ENCODE measurements at places on chromosomes 12 and 14.
A peak's percentile ranks its signal among the peaks of the same experiment; 100 is the strongest.

GRCh38 chr14:93308686-93309345 lies 24.0 kb downstream of the BTBD7 start:
- DNase-seq = no peak

- DNase-seq = no peak
These were observed 1850.6 kb upstream of the SEL1L start for GRCh38 chr14:83384253-83384652.

DNA sequence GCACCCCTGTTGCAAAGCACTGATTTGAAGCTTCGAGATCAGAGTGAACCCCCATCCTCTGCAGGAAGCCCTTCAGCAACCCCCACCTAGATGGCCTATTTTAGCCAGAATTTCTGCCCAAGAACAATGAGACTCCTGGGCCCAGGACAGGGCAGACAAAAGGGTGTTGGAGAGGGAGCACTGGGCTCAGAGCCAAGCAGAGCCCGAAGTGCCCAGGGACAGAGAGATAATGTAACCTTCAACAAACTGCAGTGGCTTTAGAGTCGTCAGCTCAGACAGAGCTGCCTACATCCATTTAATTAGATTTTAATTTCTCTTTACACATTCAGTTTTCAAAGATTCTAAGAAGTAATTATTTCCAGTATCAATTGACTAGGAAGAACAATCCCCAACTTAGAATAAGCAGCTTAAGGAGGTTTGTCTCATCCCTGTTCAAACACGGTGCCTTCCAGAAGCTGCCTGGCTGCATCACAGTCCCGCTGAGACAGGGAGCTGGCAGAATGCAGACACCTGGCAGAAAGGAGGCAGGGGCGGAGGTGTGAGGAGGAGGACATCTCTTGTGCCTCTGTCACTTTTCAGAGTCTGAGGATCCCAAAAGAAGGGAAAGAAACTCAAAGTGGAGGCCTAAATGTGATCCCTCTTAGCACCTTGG lies 504.9 kb upstream of the CCDC196 start:
- DNase-seq = no peak

- peak; percentile 42 for DNase-seq
These were observed 33.6 kb upstream of the HNF1A start for GRCh38 chr12:120944645-120945217.

DNA sequence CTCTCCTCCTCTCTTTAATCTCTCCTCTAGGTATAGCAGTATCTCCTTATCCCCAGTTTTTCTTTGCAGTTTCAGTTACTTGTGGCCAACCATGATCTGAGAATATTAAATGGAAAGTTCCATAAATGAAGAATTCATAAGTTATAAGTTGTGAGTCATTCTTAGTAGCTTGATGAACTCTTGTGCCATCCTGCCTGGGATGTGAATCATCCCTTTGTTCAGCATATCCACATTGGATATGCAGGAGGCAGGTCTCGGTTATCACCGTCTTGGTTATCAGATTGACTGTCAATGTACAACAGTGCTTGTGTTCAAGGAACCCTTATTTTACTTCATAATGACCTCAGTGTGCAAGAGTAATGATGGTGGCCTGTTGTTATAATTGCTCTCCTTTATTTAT lies 134.0 kb downstream of the TMEM117 start:
- DNase-seq = no peak

DNA sequence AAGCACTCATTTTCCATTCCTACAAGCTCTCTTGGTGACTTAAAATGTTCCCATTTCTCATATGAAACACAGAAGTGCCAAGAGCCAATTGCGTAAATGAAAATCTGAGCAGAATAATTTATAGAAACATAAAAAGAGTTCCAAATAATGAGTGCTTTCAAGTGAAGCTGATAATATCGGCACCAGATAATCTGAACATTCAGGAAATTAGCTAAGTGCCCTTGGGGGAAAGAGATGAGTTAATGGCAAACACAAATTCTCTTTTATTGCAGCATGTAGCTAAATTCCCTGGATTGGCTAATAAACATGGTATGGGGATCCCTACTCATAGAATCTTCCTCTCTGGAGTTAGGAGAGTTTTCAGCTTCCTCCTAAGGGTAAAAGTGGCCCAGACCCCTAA lies 46.7 kb downstream of the DAD1 start:
- no peak for DNase-seq

DNA sequence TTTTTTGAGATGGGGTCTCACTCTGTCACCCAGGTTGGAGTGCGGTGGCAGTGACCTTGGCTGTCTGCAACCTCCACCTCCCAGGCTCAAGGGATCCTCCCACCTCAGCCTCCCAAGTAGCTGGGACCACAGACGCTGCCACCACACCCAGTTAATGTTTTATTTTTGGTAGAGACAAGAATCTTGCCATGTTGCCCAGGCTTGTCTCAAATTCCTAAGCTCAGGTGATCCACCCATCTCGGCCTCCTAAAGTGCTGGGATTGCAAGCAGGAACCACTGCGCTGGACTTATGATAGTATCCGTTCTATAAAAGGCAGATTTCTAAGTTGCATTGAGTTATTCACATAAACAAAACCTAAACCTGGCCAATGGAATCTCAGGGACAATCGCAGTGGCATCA lies 321.1 kb upstream of the PRICKLE1 start:
- no peak for DNase-seq

DNA sequence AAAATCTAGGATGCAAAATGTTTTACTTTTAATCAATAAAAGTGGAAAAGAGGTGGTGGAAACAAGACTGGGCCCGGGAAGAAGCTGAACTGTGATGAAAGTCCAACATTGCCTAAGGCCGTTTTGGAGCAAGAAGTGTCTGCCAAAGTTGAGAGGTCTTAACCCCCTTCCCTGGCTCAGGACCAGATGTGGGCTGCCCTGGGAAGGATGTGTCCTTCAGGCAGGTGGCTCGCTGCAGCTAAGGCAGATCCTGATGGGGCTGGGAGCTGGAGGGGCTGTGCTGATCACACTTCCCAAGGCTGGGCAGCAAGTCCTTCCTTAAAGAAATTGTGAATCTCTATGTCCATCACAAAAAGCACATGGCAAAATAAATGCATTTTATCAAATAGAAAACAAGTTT lies 581.6 kb downstream of the GALC start:
- DNase-seq = no peak

DNA sequence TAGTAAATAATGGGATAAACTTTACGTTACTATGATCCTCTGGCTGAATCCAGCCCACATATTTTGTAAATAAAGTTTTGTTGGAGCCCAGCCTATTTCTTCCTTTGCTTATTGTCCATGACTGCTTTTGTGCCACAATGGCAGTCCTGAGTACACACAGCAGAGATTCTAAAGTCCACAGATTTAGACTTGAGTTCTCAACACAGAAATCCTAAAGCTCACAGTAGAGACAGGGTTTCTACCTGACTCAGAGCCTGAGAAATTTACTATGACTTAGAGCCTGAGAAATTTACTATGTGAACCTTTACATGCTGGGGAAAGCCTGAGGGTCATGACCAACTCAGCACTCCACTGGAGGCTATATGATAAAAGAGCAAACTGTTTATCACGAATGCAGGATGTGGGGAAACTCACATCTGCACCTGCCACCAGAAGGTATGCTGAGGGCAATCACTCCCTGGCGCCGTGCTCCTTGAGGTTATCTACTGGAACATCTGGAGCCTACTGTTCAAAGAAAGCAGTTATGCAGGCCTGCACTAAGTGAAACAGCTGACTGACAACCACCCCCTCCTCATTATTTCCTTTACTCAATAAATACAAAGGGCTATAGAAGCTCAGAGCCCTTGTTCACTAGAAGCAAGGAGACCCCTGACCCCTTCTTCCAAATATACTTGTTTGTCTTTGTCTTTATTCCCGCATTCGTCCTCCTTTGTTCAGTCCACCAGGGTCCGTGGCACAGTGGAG lies 52.6 kb upstream of the BICD1 start:
- DNase-seq = peak; percentile 69

GRCh38 chr14:94780536-94781399 lies 10.9 kb upstream of the GSC start:
- DNase-seq = no peak

GRCh38 chr14:99667821-99668220 lies 16.3 kb upstream of the CYP46A1 start:
- no peak for DNase-seq

- no peak for DNase-seq
These were observed 111.7 kb downstream of the EFCAB11 start for GRCh38 chr14:89842837-89843236.

DNA sequence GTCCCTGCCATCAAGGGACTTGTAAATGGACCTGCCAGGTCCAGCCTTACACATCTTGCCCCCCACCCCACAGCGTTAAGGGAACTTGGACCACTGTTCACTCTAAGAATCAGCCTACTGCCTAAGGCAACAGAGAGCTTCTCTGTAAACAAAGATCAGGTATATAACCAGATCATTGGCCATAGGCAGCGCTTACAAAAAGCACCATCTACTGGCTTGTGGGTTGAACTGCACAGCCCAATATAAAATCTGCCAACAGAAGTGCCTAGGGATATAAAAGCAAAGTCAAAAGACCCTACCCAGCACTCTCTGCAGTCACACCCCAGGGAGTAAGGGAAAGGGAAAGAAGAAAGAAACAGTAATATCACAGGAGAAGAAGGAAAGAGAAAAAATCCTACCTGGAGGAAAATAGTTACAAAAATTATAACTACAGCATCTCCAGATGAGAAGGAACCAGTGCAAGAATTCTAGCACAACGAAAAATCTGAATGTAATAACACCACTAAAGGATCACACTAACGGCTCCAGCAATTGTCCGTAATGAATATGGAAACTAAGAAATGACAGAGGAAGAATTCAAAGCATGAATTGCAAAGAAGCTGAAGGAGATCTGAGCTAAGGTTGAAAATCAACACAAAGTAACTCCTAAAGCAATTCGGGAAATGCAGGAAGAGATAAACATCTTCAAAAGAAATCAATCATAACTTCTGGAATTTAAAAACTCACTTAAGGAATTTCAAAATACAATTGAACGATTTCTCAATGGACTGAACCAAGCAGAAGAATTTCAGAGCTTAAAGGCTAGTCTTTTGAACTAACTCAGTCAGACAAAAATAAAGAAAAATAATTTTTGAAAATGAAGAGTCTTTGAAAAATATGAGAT lies 95.2 kb upstream of the PCED1B start:
- no peak for DNase-seq

- DNase-seq = no peak
These were observed 5.0 kb upstream of the MGAT4C start for GRCh38 chr12:86261142-86261541.

GRCh38 chr12:4206470-4206869 lies 67.1 kb upstream of the CCND2 start:
- no peak for DNase-seq

DNA sequence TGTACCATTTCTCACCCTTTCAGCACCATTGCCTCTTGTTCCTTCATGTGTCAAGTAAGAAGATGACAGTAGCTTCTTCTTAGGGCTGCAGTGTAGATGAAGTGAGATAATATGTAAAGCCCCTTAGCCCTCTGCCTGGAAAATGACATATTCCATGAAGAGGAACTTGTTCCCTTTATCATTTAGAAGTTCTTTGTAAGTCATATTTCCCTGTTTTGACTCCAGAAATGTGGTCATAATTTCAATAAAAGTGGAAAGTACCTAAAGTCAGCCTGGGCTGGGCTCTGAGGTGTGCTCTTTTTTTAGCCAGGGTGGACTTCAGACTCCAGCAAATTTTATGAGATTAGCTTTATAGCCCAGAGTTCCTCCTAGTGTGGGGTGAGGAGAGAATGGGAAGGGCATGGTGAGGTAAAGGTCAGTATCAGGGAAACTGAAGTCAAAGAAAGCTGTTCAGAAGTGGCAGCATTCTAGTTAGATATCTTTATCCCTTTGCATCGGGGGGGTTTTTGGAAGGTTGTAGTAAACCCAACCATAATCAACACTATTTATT lies 92.5 kb downstream of the TMCC3 start:
- no peak for DNase-seq

- no peak for DNase-seq
These were observed 87.6 kb downstream of the SLC15A5 start for GRCh38 chr12:16189849-16190248.

GRCh38 chr12:639566-639965 lies 23.7 kb downstream of the NINJ2 start:
- no peak for DNase-seq

- DNase-seq = no peak
These were observed 70.6 kb downstream of the TMEM132C start for GRCh38 chr12:128337431-128338170.

DNA sequence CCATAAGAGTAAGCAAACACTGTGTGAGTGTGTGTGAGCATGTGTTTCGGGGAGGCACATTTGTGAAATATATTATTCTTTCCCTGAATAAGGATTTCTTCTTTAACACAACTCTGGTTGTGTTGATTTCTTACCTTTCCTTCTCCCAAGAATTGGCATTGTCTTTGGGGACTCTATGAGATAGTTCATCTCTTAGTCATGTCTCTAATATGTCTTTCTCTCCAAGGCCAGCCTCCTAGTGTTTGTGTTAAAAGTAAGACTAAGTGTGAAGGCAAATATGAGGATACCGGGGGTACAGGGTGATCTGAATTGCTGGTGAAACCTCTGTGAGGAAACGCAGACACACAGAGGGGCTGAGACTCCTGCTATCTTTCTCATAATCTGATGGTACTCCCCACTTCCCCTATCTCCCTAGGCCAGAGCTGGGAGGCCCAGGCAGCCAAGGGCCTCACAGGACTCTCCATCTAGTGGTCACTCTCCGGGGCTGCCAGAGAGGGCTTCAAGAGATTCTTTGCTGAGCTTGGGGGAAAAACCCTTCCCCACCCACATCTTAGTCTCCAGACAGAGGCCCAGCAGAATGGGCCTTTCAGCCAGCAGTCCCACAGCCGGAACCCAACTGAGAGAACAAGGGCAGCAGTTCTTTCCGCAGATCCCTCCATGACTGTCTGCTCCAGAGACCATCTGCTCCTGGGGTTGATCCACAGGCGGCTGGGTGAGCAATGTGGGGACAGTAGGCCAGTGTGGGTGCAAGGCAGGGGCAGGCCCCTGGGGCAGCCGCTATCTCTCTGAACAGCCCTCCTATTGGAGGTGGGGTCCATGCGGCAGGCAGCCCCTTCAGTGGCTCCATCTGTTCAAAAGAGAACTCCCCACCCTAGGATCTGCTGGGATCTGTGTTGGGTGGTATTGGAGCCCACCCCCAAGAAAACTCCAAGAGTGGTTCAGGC lies 5.8 kb upstream of the HOXC12 start:
- DNase-seq = no peak

GRCh38 chr14:88748288-88748687 lies 44.5 kb downstream of the EML5 start:
- no peak for DNase-seq

DNA sequence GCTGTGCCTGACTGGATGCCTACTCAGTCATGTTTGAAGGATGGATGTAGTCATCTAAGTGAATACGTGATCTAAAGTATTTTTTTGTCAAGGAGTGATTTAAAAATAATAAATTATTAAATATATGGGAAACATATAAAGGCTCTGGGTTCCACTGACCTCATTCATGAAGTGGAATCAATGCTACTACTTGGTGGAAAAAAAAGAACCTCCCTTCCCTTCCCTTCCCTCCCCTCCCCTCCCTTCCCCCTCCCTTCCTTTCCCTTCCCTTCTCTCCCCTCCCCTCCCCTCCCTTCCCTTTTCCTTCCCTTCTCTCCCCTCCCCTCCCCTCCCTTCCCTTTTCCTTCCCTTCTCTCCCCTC lies 162.7 kb downstream of the ESRRB start:
- DNase-seq = no peak
